T follicular helper cell (primary cell): ENCODE measurements at places on chromosomes 11 and 22.

GRCh38 chr11:34730544-34731295 is 109.8 kb downstream of the EHF start:
- DNase-seq, result no peak

DNA sequence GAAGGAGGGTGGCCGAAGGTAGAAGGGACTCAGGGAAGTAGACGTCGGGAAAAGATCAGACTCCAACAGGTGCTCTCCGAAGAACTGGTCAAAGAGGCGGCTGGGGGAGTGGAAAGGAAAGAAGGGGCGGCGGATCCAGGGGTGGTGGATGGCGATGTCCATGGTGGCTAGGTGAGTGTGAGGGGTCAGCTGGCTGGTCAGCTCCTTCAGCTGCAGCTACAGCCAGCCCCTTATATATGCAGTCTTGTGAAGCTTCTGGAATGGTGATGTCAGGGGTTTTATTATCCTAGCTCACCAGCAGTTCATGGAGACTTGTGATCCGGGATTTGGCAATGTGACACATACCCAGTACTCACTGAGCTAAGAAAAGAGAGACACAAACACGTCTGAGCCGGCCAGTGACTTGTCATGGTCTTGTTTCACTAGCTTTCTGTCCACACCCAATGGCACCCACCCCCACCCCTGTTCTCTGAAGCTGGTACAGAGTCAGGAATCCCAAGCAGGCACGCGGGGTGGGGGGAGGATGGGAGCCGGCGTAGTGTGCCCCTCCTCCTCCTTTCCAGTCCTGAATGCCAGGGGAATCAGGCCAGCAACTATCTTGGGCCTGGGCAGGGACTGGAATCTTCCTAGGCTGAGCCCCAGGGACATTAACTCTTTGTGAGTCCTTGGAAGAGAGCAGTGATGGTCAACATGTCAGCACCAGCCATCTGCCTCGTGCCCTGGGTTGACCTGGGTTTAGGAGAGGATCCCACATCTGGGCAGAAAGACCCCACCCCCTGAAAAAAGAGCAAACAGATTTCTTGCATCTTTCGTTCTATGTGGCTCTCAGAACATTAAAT is at the start of gene CRYAB:
Gene CRYAB (minus strand): TSS at position 208 of the 839 bp plus-strand sequence. CDS start 46 bp downstream, at position 162.
- no peak for DNase-seq

- no peak for DNase-seq
Measured at GRCh38 chr11:85088286-85088685, 538.9 kb downstream of the DLG2 start.

GRCh38 chr11:44570411-44571155 is 5.1 kb downstream of the CD82 start:
- DNase-seq, result no peak

GRCh38 chr22:33000342-33001280 is 57.6 kb downstream of the SYN3 start:
- DNase-seq, result no peak

GRCh38 chr22:48752451-48753380 is 1075.0 kb downstream of the BRD1 start:
- no peak for DNase-seq

DNA sequence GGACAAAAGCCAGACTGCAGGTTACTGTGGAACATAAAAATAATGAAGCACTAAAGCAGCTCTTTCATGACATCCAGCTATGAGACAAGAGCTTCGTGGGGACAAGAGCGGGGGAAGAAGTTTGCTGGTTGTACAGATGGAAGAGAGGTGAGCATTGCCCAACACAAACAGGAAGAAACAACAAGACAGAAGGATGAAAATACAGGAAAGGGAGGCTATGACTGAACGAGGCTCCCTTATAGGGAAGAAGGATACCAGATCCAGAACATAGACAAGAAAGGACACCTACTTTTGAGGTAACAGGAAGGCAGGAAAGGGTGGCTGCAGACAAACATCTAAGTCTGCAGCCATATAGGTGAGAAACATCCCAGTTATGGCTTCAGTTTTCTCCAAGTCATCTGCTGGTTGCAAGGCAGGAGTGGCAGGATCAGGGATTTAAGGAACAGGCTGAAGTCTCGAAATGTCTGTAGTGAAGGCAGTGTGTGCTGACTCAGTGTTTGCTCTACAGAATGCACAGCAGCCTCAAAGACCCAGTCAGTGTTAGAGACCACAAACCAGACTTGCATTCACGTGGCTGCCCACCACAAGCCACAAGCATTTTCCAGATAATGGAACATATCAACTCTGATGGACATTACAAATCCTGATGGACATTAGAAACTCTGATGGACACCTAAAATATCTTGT is 1.9 kb downstream of the CLTCL1 start:
- DNase-seq, result no peak

DNA sequence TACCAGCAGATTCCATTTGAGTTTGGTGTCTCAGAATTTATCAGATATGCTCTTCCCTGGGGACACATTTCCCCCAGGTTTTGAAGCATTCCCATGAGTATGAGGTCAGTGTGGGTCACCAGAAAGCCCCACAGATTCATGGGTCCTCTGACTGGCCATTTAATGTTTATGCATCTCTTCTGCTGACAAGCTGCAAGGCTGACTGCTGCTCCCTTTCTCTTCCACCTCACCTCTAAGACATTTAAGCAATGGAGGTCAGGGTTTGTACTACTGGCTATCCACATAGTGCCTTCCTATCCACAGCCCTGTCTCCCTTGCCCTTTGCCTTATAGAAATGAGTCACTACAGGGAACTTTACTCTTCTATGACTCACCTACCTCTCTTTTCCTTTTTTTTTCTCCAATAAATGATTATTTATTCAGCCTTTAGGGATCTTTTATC is 106.0 kb upstream of the TIMP3 start:
- DNase-seq, result no peak

DNA sequence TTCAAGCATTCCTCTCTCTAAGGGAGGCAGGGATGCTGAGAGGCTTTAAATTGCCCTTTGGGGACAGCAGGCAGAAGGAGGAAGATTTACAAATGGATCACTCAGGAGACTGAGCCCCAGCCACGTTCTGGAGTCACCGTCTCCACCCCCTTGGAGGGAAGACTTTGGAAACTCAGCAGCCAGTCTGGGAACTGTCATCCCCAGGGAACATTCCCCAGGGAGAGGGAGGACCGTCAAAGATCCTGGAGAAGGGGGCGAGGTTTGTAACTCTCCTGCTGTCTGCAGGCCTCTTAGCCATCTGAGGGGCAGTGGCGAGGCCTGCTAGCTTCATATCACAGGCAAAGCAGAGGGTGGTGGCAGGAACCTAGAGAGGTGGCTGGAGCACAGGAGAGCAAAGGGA is 56.1 kb upstream of the SLC22A12 start:
- no peak for DNase-seq

- DNase-seq, result no peak
Measured at GRCh38 chr22:45344334-45344733, 34.6 kb downstream of the FAM118A start.

GRCh38 chr11:8250434-8250833 is 13.2 kb downstream of the LMO1 start:
- DNase-seq, result no peak

GRCh38 chr11:112977755-112978154 is 16.5 kb downstream of the NCAM1 start:
- DNase-seq, result no peak

DNA sequence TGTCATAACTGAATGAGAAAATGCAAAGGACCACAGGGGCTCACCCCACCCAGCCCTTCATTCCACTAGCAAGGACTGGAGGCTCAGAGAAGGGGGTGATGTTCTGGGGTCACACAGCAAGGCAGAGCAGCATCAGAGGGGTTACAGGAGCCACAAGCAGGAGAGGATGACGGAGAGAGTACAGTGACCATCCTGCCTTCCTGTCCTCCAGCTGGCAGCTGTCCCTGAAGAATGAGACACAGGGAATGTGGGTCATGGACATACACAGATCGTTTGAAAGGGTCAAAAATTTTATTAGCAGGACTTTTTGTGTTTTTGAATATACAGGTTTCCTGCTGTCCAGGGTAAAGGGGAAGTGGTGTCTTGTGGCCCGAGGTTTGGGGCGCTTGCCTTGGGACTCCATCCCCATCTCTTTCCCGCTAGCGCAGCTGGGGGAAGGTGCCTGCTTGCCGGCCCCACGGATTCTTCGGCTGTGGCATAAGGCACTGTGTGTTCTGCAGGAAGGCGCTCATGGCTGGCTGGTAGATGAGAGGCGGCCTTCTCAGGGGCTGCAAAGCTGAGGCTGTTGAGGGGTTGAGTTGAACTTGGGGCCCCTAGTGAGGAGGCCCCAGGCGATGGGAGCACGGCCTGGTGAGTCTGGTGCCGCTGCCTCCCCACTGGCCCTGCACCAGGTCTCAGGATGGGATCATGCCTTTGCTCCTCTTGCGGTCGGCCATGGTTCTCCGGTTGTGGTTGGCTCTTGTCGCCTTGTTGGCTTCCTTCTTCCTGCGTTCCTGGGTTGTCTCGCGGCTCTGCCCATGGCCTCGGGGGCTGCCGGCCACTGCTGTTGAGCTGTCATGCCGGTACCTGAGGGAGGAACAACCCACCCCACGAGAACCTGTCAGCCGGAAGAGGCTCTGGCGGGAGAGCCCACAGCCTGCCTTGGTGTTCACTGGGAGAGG is 21.4 kb downstream of the UQCR10 start:
- no peak for DNase-seq

- no peak for DNase-seq
Measured at GRCh38 chr11:86150847-86151173, 81.9 kb upstream of the PICALM start.

DNA sequence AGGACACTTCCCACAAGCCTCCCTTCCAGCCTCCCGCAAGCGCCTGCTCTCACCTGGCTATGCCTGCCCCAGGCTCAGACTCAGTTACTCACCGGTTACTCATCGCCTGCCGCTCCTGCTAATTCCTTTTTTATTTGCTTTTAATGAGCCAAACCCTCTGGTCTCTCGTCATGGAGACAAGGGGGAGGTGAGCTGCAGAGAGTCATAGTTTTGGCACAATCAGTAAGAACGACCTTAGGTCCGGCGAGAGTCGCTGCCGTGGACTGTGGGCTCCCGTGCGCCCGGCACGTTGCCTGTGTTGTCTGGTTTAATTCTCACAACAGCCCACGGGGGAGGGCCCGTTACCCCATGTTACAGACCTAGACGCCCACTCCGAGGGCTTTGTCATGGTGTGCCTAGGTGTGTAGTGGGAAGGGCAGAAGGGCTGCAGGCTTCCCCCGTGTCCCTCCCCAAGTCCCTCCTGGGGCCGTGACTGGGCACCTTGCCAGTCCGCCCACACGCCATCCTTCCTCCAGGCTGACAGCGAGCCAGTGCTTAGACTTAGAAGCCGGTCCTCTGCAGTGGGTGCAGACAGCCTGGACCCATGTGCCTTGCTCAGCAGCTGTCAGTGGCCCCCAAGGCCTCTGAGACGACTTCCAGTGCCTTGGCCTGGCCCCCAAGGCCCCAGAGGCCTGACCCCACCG is 42.2 kb downstream of the WNT7B start:
- no peak for DNase-seq

GRCh38 chr11:44659641-44660040 is 67.1 kb upstream of the TSPAN18 start:
- no peak for DNase-seq

DNA sequence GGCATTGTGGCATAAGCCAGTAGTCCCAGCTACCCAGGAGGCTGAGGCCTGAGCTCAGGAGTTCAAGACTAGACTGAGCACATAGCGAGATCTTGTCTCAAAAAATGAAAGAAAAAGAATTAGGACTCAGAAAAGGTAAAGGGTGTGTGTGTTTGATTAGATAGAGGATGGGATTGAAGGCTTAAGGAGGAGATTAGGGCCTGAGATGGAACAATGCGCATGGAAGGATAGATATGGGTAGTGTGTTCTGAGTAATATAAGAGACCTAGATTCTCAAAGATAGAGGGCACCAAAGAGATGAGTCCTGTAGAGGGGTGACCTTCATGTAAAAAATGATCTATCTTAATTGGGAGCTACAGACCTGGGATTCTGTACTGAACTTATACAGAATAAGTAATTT is 17.3 kb upstream of the RAB30 start:
- DNase-seq, result no peak

- DNase-seq, result no peak
Measured at GRCh38 chr11:3982431-3982830, 112.2 kb upstream of the RRM1 start.

- no peak for DNase-seq
Measured at GRCh38 chr11:13434247-13435205, 28.5 kb downstream of the BTBD10 start.

- no peak for DNase-seq
Measured at GRCh38 chr22:29079218-29079901, 6.5 kb downstream of the KREMEN1 start.

GRCh38 chr22:37258753-37259401 is 14.8 kb upstream of the RAC2 start:
- DNase-seq, result no peak

GRCh38 chr11:48033918-48034341 is 53.6 kb downstream of the PTPRJ start:
- no peak for DNase-seq

- no peak for DNase-seq
Measured at GRCh38 chr22:27865496-27865895, 53.6 kb downstream of the PITPNB start.

GRCh38 chr11:69217276-69218105 is 61.8 kb downstream of the SMIM38 start:
- DNase-seq, result no peak

- DNase-seq, result no peak
Measured at GRCh38 chr22:21100149-21101032, 54.6 kb downstream of the LRRC74B start.

DNA sequence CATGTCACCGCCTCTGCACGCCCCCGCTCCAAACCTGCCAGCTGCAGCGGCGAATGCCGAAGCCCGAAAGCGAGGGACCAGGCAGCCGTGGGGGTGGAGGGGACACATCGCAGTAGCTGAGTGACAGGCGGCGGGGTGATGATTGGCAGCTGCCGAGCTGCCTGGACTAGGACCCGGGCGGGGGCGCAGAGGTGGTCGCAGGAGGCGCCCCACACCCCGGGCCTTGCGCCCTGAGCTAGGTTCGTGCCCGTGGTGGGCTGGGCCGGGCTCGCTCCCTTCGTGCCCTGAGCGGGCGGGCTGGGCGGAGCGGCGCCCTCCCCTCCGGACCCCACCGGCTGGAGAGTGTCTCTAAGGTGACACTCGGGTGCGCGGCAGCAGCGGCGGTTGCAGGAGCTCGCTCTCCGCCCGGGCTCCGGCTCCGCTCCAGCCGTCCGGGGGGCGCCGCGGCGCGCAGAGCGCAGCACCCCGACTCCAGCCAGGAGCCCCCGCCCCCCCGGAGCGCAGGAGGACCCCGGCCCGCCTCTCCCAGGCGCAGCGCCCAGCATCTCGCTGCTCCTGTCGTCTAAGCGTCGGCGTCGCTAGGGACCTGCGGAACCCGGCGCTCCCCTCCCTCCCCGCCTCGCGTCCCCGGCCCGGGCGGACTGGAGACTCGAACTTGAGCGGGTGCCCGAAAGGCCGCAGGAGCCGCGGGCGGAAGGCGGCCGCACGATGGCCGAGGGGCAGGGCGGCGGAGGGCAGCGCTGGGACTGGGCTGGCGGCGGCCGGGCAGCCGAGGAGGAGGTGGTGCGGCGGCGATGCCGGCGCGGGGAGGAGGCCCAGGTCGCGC is 14.5 kb upstream of the DGKZ start:
- DNase-seq, result no peak

- no peak for DNase-seq
Measured at GRCh38 chr22:31743871-31744270, 6.1 kb downstream of the PRR14L start.

DNA sequence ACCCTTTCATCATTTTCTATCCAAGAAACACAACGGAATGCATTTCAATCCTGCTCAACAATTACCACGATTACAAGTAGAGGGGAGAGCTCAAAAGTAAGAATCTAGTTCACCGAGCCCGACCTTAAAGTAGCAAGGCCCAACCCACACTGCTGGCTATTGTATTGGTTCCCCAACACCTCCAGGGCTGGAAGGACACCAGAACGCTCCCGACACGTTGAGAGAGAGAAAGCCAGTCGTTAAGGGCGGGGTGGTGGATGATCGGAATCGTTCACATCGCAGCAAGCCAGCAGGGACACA is 690 bp downstream of the CKAP5 start:
- no peak for DNase-seq
